ENCODE measurements at places on chromosomes 12 and 14.

- no peak for DNase-seq
Observed at GRCh38 chr14:81141426-81141825, 79.3 kb downstream of the GTF2A1 start.

DNA sequence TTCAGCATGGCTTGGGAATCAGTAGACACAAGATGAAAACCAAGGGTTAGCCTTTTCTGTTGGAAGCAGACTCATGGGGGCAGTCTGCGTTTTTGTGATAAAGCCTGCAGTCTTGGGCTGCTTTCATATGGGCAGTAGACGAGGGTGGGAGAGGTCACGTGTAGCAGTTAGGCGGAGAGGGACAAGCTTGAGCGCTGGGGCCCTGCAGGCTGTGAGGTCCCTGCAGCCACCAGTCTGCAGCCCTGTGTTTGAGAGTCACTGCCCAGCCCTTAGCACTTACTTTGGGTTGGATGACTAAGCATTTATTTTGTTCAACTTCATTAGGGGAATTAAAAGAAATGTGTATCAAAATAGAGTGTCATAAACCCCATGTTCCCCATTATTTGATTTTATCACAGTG lies 37.2 kb downstream of the EP400 start:
- no peak for DNase-seq

DNA sequence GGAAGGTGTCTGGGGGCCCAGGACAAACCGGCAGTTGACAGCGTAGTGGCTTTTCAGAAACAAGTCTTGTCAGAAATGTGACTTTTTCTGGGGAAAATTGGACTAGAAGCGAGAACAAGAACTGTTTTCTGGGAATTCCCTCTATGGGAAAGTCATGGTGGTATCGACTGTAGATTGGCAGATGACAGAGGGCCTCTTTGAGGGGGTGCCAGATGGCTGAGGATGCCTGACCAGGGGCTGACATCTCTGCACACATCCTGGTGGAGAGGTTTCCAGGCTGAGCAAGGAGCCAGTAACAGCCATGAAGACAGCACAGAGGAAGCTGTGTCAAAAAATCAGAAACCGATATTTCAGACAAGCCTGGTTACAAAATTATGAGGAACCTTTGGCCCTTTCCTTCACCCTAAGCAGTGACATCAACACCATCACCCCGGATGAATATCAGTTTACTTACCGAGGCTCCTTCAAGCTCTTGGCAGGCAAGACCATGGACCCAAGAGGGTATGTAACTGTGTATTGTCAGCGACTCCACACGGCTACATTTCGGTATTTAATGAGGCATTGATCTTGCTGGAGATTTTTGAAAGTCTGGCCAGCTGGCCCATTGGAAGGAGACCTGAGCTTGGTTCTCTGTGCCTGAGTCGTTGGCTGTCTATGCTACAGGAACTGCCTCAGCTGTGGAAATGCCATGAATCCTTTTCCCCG lies 1525.3 kb upstream of the TMEM132C start:
- no peak for DNase-seq

- DNase-seq: no peak
Observed at GRCh38 chr14:96808619-96809406, 11.6 kb downstream of the VRK1 start.

GRCh38 chr14:79373451-79373850 lies 837.9 kb downstream of the DIO2 start:
- no peak for DNase-seq

- no peak for DNase-seq
Observed at GRCh38 chr12:11891754-11892386, 178.9 kb upstream of the BCL2L14 start.

GRCh38 chr12:69651922-69652321 lies 41.2 kb upstream of the LRRC10 start:
- DNase-seq: no peak

- no peak for DNase-seq
Observed at GRCh38 chr12:100871195-100871734, 76.7 kb downstream of the ANO4 start.

- no peak for DNase-seq
Observed at GRCh38 chr14:49920935-49921334, 28.1 kb downstream of the ARF6 start.

GRCh38 chr14:66638689-66639088 lies 130.7 kb downstream of the GPHN start:
- DNase-seq: peak; percentile 68

- DNase-seq: peak; percentile 48
Observed at GRCh38 chr14:42112108-42112507, 505.4 kb downstream of the LRFN5 start.

GRCh38 chr14:103029936-103030335 lies 27.4 kb downstream of the CDC42BPB start:
- no peak for DNase-seq

- peak; percentile 26 for DNase-seq
Observed at GRCh38 chr14:56004323-56004722, 113.9 kb upstream of the PELI2 start.

DNA sequence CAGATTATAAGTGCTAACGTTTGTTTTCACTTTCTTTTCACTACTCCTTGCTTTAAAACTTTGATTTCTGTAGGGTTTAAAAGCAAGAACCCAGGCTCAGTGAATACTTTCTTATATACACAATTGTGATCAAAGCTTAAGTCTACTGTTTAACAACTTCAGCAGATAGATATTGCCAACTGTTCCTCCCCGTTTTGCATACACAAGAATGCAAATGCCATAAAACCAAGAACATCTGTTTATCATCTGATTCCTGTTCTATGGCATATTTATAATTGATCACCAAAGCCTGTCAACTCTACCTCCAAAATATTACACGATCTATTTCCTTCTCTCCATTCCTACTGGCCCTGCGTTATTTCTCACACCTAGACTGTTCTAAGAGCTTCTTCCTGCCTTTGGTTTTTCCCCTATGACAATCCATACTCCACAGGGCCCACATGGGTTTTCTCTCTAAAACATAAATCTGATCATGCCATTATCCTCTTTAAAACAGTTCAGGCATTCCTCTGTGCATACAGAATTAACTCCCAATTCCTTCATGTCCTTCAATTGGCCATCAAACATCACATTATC lies 15.9 kb downstream of the MED13L start:
- DNase-seq: no peak

DNA sequence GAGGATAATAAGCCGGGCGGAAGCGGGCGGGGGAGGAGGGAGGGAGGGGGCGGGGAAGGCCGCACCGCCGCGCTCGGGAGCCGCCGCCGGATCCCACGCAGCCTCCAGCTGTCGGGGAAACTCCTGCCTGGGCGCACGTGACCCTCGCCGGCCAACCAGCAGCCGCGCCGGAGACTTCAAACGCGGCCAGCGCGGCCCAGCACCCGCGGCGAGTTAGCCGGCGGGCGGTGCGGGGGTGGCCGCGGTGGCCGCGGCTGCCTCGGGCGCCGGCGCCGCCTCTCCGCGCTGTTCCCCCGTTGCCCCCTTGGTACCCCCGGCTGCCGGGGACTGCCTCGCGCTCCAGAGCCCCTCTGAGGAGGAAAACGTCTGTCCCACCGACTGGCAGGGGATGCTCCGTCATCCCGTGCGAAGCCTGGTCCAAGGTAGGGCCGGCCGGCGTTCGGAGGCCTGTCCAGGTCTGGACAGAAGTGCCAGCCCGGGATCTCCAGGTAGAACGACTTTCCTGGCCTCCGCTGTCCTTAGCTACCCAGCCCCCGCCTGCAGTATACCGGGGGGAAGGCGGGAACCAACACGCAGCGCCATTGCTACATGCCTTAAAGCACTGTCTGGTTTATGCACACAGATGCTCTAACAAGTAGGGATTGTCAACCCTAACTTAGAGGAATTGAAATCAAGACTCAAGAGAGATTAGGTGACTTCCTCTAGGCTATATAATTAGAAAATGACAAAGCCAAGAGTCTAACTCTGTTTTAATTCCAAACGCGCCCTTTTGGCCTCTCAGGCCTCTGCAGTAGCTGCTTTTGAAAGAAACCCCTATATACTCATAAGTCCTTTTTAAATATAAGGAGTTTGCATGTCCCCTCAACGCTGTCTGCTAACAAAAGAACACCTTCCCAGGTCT lies at the start of gene YAF2:
Gene YAF2 (minus strand): TSS at position 9 of the 901 bp plus-strand sequence. CDS start 68 bp downstream, outside the sequence.
- DNase-seq: peak; percentile 98

DNA sequence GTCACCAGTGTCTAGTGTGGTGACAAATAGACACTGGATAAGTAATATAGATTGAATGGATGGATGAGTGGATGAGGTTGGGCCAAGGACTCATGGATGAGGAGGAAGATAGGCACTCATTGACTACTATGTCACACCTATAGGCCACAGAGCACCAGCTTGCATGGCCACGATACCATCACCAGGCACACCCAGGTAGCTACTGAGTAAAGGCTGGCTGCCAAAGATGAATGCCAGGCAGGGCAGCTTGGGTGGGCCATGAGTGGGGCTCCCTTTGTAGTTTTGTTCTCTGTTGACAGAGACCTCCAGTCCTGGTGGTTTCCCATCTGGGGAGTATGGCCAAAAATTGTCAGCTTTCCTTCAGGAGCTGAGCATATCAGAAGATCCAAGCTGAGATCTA lies 11.2 kb upstream of the KRT83 start:
- DNase-seq: no peak

DNA sequence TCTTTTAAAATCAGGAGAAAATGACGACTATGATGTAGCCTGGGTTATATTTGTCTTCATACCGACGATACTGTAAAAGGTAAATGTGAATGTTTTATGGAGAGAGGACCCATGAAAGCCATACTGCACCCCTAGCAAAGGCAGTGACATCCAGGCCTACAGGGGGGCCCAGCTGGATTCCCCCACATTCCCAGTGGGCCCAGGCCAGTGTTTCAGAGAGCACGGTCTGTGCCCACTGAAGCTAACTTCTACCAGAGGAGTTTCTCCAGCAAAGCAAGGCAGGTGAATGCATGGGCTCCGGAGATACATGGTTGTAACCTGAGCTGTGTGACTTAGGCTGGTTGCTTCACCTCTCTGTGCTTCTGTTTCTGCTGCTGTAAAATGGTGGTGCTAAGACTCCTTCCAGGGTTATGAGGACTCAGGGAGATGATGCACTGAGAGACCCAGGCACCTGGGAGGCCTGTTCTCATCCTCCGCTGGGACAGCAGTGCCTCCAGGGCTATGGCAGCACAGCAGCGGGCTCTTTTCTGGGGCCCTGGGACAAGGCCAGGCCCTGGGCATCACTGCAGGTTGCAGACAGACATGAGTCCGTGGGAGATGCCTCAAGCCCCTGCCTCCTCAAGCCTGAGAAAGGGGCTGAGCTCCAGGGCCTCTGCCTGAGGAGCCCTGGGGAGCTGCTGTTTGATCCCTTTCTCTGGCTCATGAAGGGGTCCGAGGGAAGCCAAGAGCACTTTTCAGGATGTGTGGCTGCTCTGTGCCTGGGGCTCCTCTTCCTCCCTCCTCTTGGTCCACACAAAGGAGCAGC lies 73.7 kb downstream of the SERPINA3 start:
- no peak for DNase-seq

- peak; percentile 20 for DNase-seq
Observed at GRCh38 chr12:96073346-96074330, 38.3 kb upstream of the LTA4H start.

DNA sequence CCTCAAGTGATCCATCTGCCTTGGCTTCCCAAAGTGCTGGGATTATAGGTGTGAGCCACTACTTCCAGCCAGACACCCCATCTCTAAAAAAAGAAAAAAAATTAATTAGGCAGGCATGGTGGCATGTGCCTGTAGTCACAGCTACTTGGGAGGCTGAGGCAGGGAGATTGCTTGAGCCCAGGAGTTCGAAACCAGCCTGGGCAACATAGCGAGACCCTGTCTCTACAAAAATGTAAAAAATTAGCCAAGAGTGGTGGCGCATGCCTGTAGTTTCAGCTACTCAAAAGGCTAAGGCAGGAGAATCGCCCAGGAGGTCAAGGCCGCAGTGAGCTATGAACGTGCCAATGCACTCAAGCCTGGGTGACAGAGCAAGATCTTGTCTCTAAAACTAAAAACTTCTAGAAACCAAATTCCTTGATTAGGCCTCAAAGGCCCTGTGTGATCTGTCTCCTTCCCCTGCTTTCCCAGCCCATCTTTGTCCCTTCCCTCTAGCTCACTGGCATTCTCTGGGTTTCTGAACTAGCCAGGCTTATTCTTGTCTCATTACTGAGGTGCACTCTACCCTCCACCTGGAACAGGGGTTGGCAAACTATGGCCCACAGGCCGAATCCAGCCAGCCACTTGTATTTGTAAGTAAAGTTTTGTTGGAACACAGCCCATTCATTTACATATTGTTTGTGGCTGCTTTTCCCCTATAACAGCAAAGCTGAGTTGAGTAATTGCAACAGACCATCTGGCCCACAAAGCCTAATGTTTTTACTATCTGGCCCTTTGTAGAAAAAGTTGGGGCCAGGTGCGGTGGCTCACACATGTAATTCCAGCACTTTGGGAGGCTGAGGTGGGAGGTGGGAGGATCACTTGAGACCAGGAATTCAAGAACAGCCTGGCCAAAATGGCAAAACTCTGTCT lies 17.2 kb upstream of the TPCN1 start:
- DNase-seq: no peak

GRCh38 chr12:54564768-54565167 lies 15.4 kb downstream of the PDE1B start:
- no peak for DNase-seq

GRCh38 chr12:102948941-102949352 lies 8.5 kb upstream of the ASCL1 start:
- DNase-seq: peak; percentile 47

DNA sequence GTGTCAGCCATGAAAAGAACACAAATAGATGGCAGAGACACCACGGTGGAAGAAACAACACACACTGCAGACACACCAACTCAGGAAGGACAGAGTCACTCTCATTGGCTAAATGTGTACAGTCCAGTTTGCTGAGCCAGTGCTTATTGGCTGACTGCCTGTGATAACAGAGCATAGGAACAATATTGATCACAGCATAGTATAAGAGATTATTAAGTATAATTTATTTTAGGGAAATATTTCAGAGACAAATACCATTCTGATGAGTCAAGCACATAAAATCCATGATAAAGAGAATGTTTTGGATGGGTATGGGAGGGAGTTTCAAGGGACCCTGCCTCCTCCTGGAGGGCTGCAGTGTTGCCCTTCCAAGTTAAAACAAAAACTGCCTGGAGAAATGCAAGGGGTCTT lies 50.9 kb downstream of the BTG1 start:
- DNase-seq: peak; percentile 27

GRCh38 chr12:62426089-62426488 lies 40.5 kb upstream of the MON2 start:
- peak; percentile 15 for DNase-seq

- DNase-seq: no peak
Observed at GRCh38 chr12:27754795-27755194, 25.2 kb upstream of the KLHL42 start.

Measured in GM23248 (cell line).